ENCODE measurements at places on chromosomes 6 and 20.

GRCh38 chr6:170090561-170090960 lies 200.3 kb downstream of the DLL1 start:
- no peak for DNase-seq

- DNase-seq, result no peak
Observed at GRCh38 chr6:143536461-143536865, 24.9 kb upstream of the FUCA2 start.

DNA sequence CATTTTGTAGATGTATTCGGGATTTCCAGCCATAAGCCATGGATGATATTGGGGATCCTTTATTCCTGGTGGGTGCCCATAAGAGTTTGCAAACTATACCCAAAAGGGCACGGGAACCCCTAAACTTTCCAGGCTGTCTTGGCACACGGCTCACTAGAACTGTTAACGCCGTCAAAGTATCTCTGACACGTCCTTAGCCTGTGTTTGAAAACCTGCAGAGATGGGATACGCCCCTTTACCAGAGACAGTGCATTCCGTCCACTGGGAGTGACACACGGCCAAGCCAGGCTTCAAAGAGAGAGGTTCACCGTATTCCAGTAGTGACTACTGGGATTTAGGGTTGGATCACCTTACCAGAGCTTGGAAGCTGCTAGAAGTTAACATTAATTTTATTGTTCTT lies 95.0 kb downstream of the THBS2 start:
- no peak for DNase-seq

DNA sequence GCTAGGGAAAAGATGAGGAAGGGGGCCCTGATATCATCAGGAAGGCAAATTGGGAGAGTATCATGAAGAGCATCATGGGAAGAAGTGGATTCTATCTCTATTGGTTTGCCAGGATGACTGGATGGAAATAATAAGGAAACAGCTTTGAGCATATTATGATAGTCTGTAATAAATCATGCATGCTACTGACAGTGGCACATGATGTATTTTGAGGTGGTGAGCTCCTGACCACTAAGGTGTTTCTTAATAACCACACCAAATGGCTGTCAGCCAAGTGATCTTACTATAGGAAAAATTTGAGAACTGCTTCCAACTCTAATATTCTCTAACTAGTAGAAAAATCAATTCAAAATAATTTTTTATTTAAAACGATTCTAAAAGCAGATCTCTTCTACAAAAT lies 548.4 kb upstream of the JAG1 start:
- no peak for DNase-seq

- DNase-seq, result no peak
Observed at GRCh38 chr6:29633534-29633905, 537 bp upstream of the GABBR1 start.

DNA sequence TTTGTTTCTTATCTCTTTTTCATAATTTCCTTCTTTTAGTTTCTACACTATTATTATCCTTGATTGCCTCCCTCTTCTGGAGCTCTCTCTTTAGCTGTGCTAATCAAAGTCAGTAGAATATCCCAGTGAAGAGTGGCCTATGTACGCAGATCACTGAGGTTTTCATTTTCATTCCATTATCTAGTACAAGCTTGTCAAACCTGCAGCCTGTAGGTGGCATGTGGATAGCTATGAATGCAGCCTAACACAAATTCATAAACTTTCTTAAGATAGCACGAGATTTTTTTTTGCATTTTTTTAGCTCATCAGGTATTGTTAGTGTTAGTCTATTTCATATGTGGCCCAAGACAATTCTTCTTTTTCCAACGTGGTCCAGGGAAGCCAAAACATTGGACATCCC lies 825.7 kb upstream of the MAP3K7 start:
- DNase-seq, result no peak

- no peak for DNase-seq
Observed at GRCh38 chr6:33008944-33009861, at the start of gene HLA-DOA. TSS of gene HLA-DOA (minus strand) at chr6:33009591.

DNA sequence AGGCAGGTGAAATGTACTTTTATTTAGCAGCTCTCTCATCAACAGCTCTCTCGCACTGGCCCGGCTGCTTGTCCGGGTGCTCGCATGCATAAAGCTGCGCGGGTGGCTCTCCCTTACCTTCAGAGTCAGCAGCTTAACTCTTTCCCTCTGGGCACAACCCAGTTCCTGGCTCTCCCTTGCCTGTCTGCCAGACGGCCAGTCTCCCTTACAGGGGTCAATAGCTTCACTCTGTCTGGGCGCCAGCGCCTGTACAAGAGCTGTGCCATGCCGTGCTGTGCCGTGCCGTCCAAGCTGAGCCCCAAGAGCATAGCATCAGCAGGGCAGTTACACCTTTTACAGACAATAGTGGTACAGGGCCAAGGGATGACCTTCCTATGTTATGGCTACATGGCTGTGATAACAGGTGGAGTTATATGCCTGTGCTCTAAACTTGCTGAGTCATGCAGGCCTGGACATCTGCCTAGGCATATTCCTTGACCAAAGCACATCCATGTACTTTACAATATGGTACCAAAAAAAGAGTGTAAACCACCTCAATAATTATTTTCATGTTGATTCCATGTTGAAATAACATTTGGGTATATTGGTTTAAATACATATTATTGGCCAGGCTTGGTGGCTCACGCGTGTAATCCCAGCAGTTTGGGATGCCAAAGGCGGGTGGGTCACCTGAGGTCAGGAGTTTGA lies 47.9 kb downstream of the BLTP3A start:
- DNase-seq, result no peak

DNA sequence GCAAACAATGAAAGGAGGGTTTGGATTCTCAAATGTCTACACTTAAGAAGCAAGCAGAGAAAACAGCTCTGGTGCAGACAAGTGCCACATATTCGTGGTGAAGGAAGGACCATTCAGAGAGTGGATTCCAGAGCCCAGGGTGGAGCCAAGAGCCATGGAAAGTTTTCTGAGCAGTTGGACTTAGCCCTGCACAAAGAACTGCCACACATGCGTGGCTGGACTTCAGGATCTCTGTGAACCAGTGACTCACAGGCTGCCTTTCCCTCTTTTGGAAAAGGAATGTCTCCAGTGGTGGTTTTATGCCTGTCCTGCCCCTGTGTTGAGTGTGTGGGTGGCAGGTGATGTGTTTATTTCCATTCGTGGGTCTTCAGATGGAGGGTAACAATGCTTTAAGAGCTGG lies 489.5 kb downstream of the CDH26 start:
- no peak for DNase-seq

GRCh38 chr6:7669742-7670141 lies 56.2 kb upstream of the BMP6 start:
- DNase-seq, result no peak

GRCh38 chr6:48169635-48170034 lies 58.6 kb upstream of the PTCHD4 start:
- no peak for DNase-seq

DNA sequence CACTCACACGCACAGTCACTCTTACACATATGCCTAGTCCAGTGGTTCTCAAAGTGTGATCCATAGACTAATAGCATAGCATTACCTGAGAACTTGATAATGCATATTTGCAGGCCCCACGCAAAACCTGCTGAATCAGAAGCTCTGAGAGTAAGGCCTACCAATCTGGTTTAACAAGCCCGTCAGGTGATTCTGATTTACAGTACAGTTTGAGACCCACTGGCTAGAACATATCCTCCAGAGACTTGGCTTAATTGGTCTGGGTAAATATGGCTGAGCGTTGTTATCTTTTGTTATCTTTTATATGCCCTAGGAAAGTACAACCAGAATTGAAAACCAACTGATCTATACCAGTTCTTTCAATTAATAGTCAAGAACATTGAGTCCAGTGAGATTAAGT lies 9.6 kb downstream of the TSPYL4 start:
- no peak for DNase-seq

GRCh38 chr6:50815436-50816114 lies 3.1 kb upstream of the TFAP2B start:
- no peak for DNase-seq

- no peak for DNase-seq
Observed at GRCh38 chr20:31894980-31895675, 24.7 kb downstream of the TTLL9 start.

DNA sequence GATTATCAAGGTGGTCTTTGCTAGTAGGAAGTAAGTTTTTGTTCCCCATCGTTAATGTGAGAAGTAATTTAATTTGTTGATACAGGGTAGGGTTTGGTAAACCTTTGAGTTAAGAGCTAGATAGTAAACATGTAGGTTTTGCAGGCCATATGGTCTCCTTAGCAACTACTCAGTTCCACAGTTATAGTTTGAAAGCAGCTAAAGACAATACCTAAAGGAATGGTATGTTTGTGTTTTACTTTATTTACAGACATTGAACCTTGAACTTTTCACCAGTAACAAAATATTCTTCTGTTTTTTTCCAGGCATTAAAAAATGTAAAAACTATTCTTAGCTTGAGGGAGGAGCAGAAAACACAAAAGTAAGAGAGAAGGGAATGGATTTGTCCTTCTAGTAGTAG lies 1.7 kb downstream of the CAP2 start:
- no peak for DNase-seq

GRCh38 chr6:75124085-75124484 lies 81.8 kb downstream of the COL12A1 start:
- no peak for DNase-seq
